Inflammatory macrophage treated with lipopolysaccharide for 4 hours (primary cell): ENCODE measurements at places on chromosomes 3 and 15.

DNA sequence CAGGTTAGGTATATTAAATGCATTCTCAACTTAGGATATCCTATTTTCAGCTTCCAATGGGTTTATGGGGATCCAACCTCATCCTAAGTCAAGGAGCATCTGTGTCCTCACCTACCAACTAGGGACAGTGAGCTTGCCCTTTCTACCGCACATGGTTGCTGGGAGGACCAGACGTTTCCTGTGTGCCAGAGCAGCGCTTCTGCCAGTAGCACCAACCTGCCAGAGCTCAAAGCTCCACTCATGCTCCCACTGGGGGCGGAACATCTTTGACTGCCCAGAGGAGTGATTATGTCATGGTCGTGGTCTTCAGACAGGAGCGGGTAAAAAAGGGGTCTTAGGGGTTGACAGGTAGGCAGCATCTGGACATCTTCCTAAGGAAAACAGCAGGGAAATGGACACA lies 24.7 kb downstream of the XPC start:
- no peak for DNase-seq

DNA sequence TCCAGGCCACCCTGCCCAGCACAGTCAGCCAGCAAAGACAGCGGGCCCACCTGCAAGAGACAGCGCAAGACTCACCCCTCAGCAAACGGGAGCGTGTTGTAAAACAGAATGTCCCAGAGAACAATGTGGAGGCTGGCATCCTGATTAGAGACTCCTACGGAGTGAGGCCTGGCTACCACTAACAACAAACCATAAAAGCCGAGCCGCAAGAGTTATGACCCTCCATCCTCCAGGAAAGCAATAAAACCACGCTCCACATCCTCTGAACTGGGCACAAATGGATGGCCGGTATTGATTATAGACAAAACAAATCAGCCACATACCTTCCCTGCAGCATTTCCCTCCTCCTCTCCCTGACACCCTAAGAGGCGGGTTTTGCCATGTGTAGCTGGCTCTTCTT lies 75.8 kb upstream of the LIPC start:
- no peak for DNase-seq

DNA sequence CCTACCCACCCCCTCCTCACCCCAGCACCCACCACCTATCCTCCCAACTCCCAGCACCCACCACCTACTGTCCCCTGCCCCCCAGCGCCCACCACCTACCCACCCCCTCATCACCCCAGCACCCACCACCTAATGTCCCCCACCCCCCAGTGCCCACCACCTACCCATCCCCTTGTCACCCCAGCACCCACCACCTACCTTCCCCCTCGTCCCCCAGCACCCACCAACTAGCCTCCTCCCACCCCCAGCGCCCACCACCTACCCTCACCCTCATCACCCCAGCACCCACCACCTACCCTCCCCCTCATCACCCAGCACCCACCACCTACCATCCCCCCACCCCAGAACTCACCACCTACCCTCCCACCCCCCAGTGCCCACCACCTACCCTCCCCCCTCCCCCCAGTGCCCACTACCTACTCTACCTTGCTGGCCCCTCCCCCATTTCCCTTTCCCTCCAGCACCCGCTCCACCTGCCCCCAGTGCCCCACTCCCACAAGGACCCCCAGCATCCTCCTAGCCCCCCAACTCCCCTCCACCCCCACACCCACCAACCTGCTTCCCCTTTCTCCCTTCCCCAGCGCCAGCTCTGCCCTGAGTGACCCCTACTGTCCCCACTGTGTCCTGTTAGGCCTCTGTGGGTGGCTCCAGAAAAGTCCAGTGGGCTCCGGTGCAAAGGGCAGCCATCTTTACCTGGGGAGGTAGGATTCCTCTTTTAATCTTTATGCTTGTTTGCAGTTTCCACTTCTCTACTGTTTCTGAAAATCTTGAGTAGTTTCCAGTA lies 1.2 kb downstream of the UROC1 start:
- no peak for DNase-seq

DNA sequence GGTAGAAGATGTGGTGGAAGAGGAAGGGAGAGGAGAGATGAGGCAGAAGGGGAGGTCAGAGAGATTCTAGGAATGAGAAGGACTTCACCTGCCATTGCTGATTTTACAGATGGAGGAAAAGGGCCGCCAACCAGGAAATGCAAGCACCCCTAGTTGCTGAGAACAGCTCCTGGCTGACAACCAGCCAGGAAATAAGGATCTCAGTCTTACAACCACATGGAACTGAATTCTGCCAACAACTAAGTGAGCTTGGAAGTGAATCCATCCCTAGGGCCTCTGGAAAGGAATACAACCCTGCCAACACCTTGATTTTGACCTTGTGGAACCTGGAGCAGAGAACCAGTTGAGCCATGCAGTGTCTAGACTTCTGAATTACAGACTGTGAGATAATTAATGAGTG lies 86.6 kb downstream of the EDEM1 start:
- no peak for DNase-seq

GRCh38 chr3:9161811-9162210 lies 87.6 kb downstream of the SRGAP3 start:
- DNase-seq, result no peak

GRCh38 chr3:152460936-152461335 lies 192.2 kb downstream of the MBNL1 start:
- DNase-seq, result no peak

GRCh38 chr15:77863491-77864105 lies 213.9 kb downstream of the TBC1D2B start:
- no peak for DNase-seq

DNA sequence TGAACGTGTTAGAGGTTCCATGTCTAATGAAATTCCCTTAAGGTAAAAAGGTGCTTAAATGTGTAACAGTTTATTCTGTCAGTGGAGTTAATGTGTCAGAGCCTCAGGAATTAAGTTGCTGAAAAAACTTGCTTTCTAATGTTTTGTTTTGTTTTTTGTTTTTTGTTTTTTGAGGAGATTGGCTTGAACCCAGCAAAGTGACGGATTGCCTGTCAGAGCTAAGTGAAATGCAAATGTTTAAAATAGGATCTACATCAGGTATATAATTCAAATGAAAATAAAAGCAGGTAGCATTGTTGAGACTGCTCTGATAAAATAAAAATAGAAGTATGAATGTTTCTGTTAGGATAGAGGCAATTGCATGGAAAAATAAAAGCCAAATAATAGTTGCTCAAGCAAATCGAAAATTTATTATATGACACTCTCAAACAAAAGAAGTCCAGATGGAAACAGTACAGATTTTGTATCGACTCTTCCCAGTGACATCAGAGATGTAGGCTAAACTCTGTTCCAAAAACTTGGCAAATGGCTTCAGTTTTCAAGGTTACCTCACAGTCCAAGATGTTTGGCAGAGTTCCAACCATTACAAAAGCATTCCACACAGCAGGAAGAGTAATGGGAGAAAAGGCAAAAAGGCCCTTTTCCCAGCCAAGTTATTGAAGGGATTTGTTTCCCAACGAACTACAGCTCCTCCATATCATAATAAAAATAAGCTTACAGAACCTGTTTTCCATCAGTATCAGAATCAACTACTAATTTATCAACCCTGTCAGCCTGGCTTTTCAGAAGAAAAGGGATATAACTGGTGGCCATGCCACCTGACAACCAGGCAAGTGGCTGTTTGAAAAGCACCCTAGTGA lies 291.0 kb downstream of the TBL1XR1 start:
- DNase-seq, result no peak

GRCh38 chr15:29774900-29775299 lies 47.4 kb downstream of the TJP1 start:
- DNase-seq, result no peak

DNA sequence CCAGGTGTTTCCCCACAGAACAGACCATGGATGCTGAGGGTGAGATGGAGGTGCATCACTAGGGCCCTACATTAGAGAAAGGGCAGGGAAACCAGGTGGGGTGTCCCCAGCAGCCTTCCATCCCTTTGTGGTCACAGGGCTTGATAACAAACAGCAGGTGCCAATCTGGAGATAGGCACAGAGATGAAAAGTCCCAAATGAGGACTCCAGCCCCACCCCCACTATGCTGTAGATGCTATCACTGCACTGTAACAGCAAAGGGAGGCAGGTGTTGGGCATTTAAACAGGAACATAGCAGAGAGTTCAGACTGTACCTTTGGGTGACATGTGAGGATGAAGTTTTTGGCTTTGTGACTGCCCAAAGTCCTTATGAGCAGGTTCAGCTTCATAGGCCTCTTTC lies 21.4 kb downstream of the IL20RB start:
- DNase-seq, result no peak

DNA sequence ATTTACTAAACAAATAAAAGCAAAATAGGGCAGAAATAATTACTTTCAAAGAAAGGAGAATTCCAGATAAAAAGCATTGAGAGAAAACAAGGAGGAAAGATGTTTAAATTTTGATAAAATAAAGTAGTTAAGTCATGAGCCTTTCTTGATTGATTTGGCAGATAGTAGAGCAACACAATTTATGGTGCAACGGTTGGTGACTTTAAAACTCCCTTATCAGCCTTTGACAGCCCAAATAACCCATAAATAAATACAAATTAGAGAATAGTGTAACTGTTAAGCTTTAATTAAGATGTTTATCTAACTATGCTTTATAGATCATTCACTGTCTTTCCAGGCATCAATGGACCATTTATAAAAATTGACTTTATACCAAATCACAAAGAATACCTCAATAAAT lies 54.0 kb upstream of the EIF1B start:
- no peak for DNase-seq

- DNase-seq, result no peak
These were observed 33.7 kb upstream of the RBMS3 start for GRCh38 chr3:29247088-29247745.

- no peak for DNase-seq
These were observed 84.0 kb downstream of the CGNL1 start for GRCh38 chr15:57460208-57460816.

- DNase-seq, result no peak
These were observed 318.5 kb downstream of the TBC1D5 start for GRCh38 chr3:17423786-17424536.

GRCh38 chr3:146468671-146469149 lies 651 bp downstream of the PLSCR2 start:
- DNase-seq, result peak; percentile 4

DNA sequence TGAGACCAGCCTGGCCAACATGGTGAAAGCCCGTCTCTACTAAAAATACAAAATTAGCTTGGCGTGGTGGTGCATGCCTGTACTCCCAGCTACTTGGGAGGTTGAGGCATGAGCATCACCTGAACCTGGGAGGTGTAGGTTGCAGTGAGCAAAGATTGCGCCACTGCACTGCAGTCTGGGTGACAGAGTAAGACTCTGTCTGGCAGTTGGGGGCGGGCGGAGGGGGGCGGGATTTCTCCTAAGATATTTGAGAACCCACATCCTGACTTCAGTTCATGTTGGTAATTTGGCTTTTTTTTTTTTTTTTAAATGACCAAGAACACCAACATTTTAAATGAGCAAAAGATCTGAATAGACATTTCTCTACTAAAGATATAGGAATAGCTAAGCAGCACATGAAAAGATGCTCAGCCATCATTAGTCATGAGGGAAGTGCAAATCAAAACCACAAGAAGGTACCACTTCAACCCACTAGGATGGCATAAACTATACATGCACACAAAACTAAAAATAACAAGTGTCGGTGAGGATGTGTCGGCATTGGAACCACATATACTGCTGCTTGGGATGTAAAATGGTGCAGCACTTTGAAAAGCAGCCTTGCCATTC lies 75.6 kb upstream of the LMOD3 start:
- DNase-seq, result no peak

- DNase-seq, result peak; percentile 18
These were observed 727 bp downstream of the NSMCE3 start for GRCh38 chr15:29268706-29269484.
